ENCODE measurements at places on chromosomes 4 and X.

GRCh38 chr4:158895797-158896576 is 127.2 kb downstream of the FNIP2 start:
- no peak for DNase-seq

DNA sequence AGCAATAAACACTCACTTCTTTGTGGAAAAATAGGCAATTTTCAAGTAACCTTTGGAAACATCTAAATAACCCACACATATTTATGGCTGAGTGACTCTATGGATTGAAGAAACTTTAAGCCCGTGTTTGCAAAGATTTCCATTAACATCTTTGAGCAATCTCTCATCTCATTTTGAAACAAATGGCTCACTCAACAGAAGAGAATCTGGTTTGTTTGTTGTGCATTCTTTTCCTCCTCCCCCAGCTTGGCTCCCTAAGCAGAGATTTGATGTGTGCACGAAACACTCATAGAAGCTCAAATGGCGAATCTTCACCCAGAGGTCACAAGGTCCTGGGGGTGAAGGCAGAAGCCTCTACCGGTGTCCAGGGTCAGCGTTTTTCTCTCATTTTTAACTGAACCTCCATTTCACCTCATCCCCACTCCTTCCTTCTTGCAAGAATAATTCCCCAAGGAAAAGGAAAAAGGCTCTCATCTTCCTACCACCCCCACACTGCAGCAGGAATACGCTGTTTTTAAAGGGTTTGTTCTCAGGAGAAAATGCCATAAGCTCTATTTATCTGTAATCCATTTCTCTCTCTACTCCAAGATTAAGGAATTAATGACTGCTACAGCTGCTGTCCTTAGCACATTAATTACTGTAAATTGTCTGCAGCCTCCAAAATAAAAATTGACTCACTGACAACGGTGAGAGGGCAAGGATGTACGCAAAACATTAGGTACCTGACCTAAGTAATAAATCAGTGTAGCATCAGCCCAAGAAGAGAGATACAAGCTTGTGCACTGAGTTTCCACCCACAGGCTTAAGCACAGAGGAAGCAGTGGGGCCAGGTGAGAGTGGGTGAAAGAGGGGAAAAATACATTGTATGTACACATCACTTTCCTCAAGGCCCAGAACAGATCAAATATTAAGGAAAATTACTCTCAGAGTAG is 307.6 kb upstream of the NOCT start:
- DNase-seq, result peak; percentile 55

DNA sequence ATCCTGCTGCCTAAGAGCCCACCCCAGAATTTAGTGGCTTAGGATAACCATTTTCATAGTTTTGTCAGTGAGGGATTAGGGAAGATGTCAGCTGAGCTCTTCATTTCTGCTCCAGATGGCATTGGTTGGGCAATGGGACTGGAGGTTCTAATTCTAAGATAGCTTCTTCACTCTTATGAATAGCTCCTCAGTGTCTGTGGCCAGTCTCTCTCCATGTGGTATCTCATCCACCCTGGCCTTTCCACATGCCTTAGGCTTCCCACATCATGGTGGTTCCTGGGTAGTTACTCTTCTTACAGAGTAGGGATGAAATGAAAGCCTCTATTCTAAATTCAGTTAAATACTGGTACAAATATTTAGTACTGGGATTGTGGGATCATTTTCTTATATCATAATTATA is 31.3 kb downstream of the REPS2 start:
- DNase-seq, result no peak

GRCh38 chrX:113802837-113803236 is 781.0 kb upstream of the HTR2C start:
- no peak for DNase-seq
